ENCODE measurements at places on chromosomes 12 and 14. TPM values are rescaled to one million over a fixed set of nuclear protein-coding genes. Genes with fewer than 3 reads are reported as not detected.

The NEMP1 gene
- total RNA-seq: 4.9 TPM

The FGF6 gene
- total RNA-seq: not detected

The IL23A gene
- total RNA-seq: 0.09 TPM

The SPIC gene
- not detected for total RNA-seq

The ANO4 gene
- 0.94 TPM for total RNA-seq

Data from bronchial smooth muscle cell (primary cell).